ENCODE measurements at places on chromosomes 5 and 9. TPM values are rescaled to one million over a fixed set of nuclear protein-coding genes. Genes with fewer than 3 reads are reported as not detected.

- H3K27me3 ChIP-seq, result no peaks in the 10 kb centered on the region
- H3K4me3 ChIP-seq, result no peak overlapping the region
- DNase-seq, result no peak
These were observed 443.5 kb downstream of the PLK2 start for GRCh38 chr5:58016358-58016757.

GRCh38 chr5:81161012-81161601 lies 72.0 kb upstream of the CKMT2 start:
- no peaks in the 10 kb centered on the region for H3K4me1 ChIP-seq
- no peaks in the 10 kb centered on the region for H3K27me3 ChIP-seq
- DNase-seq, result no peak

DNA sequence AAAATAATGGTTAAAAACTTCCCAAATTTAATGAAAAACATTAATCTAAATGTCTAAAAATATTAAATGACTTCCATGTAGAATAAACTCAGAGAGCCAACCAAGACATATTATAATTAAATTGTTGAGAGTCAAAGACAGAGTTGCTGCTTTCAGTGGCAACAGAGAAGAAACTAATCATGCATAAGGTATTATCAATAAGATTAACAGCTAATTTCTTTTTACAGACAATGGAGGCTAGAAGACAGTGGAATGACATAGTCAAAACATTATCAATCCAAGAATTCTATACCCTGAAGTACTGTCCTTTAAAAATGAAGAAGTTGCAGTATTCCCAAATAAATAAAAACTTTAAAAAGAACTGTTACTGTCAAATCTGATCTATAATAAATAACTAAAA lies 268.7 kb downstream of the IRX2 start:
- H3K4me1 ChIP-seq, result no peaks in the 10 kb centered on the region
- no peak overlapping the region for H3K27ac ChIP-seq
- no peak for DNase-seq
- peaks cover 18% of the 10 kb centered on the region for H3K36me3 ChIP-seq

GRCh38 chr9:93890436-93890935 lies 64.7 kb downstream of the BARX1 start:
- no peak overlapping the region for H3K27ac ChIP-seq
- DNase-seq, result no peak
- H3K4me3 ChIP-seq, result no peak overlapping the region
- peaks cover 2% of the 10 kb centered on the region for H3K27me3 ChIP-seq

GRCh38 chr5:96652769-96653454 lies 9.3 kb upstream of the CAST start:
- no peak for DNase-seq
- H3K27ac ChIP-seq, result no peak overlapping the region
- no peak overlapping the region for H3K4me3 ChIP-seq
- H3K36me3 ChIP-seq, result no peaks in the 10 kb centered on the region
- H3K27me3 ChIP-seq, result no peaks in the 10 kb centered on the region

The IRX2 gene
- 60.7 TPM for total RNA-seq

DNA sequence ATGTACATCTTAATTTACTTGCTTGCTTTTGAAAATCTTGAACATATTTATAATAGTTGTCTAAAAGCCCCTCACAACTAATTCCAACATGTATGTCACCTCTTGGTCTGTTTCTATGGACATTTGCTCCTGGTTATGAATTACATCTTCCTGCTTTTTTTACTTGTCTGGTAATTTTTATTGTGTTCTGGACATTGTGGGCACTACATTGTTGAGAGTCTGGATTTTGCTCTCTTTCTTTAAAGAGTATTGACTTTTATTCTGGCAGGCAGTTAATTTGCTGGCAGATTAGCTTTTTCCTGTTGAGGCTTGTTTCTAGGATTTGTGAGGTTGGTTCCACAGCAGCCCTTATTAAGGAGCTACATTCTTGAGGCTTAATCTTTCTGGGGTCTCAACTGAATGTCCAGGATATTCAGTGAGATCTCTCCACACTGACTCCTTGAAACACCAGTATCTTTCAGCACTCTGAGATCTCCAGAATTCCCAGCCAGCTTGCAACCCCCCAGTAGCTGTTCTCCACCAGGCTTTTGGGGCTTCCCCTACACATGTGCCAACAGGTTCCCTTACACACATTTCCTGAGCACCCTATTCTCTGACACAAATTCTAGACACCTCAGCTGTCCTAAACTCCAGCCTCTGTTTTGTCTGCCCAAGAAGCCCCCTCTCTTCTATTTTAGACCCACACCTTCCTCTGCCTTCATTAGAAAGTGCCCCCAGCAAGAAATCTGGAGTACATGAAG lies 27.4 kb downstream of the KIAA1191 start:
- no peak overlapping the region for H3K4me3 ChIP-seq
- H3K36me3 ChIP-seq, result peaks cover 7% of the 10 kb centered on the region
- no peaks in the 10 kb centered on the region for H3K4me1 ChIP-seq
- H3K27me3 ChIP-seq, result peaks cover 2% of the 10 kb centered on the region

DNA sequence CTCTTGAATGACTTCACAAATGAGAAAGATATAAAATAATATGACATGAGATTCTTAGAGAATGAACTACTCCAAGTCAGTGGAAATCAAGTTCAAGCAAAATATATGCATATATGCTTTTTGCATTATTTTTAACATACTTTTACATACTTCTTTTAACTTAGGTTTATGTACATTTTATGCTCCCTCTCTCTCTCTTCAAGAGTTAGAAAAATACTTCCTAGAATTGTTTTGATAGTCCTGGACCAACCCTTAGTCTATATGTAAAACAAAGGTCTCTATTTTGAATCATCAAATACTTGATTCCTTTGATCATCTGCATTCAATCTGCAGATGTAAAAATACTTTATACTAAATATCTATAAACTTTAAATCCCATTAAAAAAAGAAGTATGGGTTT lies 187.8 kb downstream of the DEPDC1B start:
- H3K27me3 ChIP-seq, result no peaks in the 10 kb centered on the region
- no peak overlapping the region for H3K27ac ChIP-seq
- H3K4me1 ChIP-seq, result peaks cover 4% of the 10 kb centered on the region
- no peaks in the 10 kb centered on the region for H3K36me3 ChIP-seq

- H3K27ac ChIP-seq, result peak overlapping the region; percentile 70
- H3K4me3 ChIP-seq, result no peak overlapping the region
- H3K36me3 ChIP-seq, result peaks cover 36% of the 10 kb centered on the region
These were observed 19.8 kb upstream of the MTX3 start for GRCh38 chr5:80010754-80011392.

The ZNF462 gene
- total RNA-seq, result 259 TPM

The ANGPTL2 gene
- total RNA-seq, result 55.5 TPM

The PTPN3 gene
- 1.6 TPM for total RNA-seq

The PCDHB14 gene
- total RNA-seq, result 16.5 TPM

The C7 gene
- total RNA-seq, result not detected

DNA sequence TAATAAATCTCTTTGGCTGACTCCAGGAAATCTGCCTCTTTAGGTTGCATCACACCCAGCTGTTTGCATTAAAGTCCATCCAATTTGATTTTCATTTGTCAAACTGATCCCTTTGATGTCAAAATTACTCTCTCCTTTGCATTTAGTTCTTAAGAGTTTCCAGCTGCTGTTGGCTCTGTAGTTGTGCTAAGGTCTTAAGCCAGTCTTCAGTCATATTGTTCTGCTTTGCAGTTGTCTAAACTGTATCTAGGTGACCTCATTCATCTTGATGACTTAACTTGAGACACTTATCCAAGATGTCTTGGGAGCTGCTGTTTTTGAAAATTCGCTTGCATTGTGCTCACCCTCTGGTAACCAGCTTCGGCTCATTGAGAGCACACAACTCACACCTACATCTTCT lies 386.9 kb upstream of the TLE4 start:
- no peaks in the 10 kb centered on the region for H3K4me1 ChIP-seq
- no peaks in the 10 kb centered on the region for H3K27me3 ChIP-seq
- no peak overlapping the region for H3K27ac ChIP-seq

DNA sequence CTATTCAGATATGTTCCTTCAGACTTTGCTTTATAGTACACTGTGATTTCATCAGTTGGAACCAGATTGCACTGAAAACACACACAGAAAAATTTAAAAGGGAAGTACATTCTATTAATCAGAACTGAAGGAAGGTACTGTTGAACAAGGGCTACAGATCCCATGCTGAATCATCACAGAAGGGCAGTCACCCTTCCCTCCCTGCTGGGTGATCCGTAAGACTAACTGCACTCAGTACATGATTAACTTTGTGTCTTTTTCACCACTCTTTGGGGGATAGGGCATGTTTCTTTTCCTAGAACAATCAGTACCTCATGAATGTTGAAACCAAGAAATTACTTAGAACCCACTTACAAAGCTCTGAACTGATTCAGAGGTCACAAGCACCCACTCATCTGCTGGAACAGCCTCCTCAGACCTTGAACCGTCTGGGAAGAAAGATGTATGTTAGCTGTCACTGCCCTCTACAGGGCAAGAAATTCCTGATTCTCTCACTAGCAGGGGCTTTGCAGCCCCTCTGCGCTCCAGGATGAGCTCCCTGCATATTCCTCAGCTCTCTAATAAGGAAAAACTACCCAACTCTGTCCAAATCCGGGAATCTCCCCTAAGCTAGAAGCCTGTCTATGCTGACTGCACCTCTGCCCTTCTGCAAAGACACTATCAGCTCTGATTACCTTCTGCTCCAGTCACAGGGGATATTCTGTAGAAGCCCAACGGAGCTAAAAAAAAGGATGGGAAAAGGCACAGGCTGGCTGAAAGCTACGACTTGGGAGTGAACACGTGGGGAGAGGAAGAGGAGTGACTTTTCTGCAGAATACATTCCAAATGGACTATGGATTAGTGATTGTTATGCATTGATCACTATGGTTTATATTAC lies 51.0 kb downstream of the IARS1 start:
- no peaks in the 10 kb centered on the region for H3K36me3 ChIP-seq
- no peaks in the 10 kb centered on the region for H3K27me3 ChIP-seq
- DNase-seq, result no peak
- H3K4me1 ChIP-seq, result no peaks in the 10 kb centered on the region
- H3K4me3 ChIP-seq, result no peak overlapping the region
- H3K27ac ChIP-seq, result no peak overlapping the region

GRCh38 chr5:93164690-93165089 lies 416.3 kb downstream of the NR2F1-AS1 start:
- DNase-seq, result no peak
- no peak overlapping the region for H3K27ac ChIP-seq
- H3K4me3 ChIP-seq, result no peak overlapping the region
- H3K27me3 ChIP-seq, result peaks cover 1% of the 10 kb centered on the region
- H3K4me1 ChIP-seq, result peaks cover 8% of the 10 kb centered on the region

DNA sequence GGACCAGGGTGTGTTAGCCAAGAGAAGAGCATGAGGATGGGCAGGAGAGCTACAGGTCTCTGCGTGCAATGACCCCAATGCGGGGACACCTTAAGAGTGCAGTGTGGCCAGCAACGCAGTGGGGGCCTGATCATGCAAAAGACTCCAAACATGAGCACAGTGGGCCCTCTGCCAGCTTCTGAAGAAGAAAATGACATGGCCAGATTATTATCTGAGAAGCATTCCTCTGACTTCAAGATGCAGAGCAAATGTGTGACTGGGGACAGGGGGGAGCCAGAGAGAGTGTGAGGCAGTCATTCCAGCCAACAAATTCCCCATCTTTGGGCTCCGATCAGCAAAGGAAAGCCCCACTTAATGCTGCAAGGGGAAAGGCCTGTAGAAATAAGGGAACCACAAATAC lies 229.4 kb downstream of the CDK5RAP2 start:
- no peak for DNase-seq
- H3K27me3 ChIP-seq, result peaks cover 5% of the 10 kb centered on the region
- no peak overlapping the region for H3K27ac ChIP-seq
- peaks cover 4% of the 10 kb centered on the region for H3K4me1 ChIP-seq

GRCh38 chr9:93143830-93144530 lies 9.9 kb upstream of the NINJ1 start:
- peaks cover 5% of the 10 kb centered on the region for H3K27me3 ChIP-seq
- no peaks in the 10 kb centered on the region for H3K36me3 ChIP-seq
- H3K4me1 ChIP-seq, result peaks cover 6% of the 10 kb centered on the region
- no peak overlapping the region for H3K4me3 ChIP-seq
- no peak for DNase-seq

DNA sequence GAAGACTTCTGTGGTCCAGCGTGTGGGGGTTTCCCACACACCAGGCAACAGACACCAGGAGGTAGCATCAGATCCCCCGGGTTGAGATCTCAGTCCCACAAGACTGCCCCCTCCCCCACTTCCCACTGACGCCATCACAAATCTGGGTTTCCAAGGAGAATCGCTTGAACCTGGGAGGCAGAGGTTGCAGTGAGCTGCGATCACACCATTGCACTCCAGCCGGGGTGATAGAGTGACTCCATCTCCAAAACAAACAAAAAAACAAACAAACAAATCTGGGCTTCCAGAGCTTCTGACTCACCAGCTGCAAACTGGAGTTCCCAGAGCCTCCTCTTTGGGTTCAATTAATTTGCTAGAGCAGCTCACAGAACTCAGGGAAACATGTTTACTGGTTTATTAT lies 4.7 kb upstream of the GBGT1 start:
- no peak for DNase-seq
- H3K4me1 ChIP-seq, result no peaks in the 10 kb centered on the region
- H3K27ac ChIP-seq, result no peak overlapping the region
- no peak overlapping the region for H3K4me3 ChIP-seq
- peaks cover 4% of the 10 kb centered on the region for H3K27me3 ChIP-seq

Measured in glutamatergic neuron (in vitro differentiated cells).